Activated T-cell treated with anti-CD3 and anti-CD28 coated beads, Interleukin-2, amount 50 U/mL, for 72 hours (primary cell): ENCODE measurements at places on chromosomes 4 and X. TPM values are rescaled to one million over a fixed set of nuclear protein-coding genes. Genes with fewer than 3 reads are reported as not detected.

GRCh38 chrX:16711893-16712547, 449 bp downstream of the CTPS2 start:
- peaks cover 2% of the 10 kb centered on the region for H3K36me3 ChIP-seq
- DNase-seq = peak; percentile 3
- no peak overlapping the region for H3K27ac ChIP-seq
- H3K4me1 ChIP-seq = peaks cover 12% of the 10 kb centered on the region

GRCh38 chr4:38866973-38867477, 581 bp upstream of the FAM114A1 start:
- H3K4me3 ChIP-seq = peak overlapping the region; percentile 66
- no peaks in the 10 kb centered on the region for H3K36me3 ChIP-seq
- no peak for DNase-seq
- H3K4me1 ChIP-seq = peaks cover 17% of the 10 kb centered on the region
- peaks cover 17% of the 10 kb centered on the region for H3K27me3 ChIP-seq
- H3K27ac ChIP-seq = no peak overlapping the region

GRCh38 chr4:176902710-176903323, 110.1 kb upstream of the VEGFC start:
- H3K4me1 ChIP-seq = peaks cover 8% of the 10 kb centered on the region
- no peak overlapping the region for H3K4me3 ChIP-seq
- no peak for DNase-seq
- H3K27ac ChIP-seq = peak overlapping the region; percentile 70
- no peaks in the 10 kb centered on the region for H3K27me3 ChIP-seq
- no peaks in the 10 kb centered on the region for H3K36me3 ChIP-seq

Gene INTU
- total RNA-seq = 0.12 TPM

DNA sequence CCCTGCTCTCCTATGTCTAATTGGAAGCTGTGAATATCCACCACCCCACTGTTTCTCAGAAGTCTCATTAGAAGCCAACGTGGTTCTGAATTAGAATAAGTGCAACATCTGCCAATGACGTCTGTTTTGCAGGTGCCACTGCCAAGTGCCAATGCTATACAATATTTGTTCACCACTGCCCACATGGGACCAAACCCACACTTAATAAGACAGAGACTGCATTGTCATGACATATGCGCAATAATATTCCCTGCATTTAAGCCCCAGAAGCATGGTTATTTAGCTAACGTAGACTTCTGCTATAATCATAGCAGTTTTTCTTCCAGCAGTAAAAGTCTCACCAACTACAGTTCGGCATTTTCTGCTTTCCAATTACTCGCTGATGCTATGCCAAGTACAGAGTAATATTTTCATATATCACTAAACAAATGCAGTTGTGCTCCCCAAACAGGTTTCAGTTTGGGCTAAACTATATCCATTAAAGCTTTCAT, 262.5 kb upstream of the PCDH18 start:
- H3K4me1 ChIP-seq = no peaks in the 10 kb centered on the region
- no peak for DNase-seq
- H3K27ac ChIP-seq = no peak overlapping the region
- no peaks in the 10 kb centered on the region for H3K27me3 ChIP-seq
- no peak overlapping the region for H3K4me3 ChIP-seq

Gene GYPA
- total RNA-seq = not detected

Gene GCNA
- total RNA-seq = 6.9 TPM

DNA sequence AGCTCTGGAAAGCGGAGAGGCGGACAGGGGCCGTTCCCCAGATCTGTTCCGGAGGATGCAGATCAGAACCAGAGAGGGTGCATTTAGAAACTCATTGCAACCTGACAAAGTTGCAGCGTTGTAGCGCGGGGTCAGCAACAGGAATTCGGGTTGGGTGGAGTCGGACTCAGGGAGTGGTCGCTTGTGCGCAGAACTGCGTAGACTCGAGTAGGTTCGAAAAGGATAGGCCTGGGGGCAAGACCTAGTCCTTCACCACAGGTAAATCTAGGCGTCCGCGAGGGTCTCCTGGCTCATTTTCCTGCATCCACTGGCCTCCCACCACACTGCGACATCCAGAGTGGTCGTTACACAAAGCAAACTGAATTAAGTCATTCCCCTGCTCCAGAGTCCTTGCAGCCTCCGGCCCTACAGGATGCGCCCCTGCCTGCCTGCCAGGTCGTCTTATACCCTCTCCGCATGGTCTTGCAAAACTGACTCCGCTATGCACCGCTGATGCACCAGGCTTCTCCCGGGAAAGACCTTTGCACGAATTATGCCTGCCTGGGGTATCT, 4.7 kb upstream of the ZNF518B start:
- no peak overlapping the region for H3K27ac ChIP-seq
- H3K4me1 ChIP-seq = peaks cover 33% of the 10 kb centered on the region
- peaks cover 5% of the 10 kb centered on the region for H3K36me3 ChIP-seq
- DNase-seq = no peak

DNA sequence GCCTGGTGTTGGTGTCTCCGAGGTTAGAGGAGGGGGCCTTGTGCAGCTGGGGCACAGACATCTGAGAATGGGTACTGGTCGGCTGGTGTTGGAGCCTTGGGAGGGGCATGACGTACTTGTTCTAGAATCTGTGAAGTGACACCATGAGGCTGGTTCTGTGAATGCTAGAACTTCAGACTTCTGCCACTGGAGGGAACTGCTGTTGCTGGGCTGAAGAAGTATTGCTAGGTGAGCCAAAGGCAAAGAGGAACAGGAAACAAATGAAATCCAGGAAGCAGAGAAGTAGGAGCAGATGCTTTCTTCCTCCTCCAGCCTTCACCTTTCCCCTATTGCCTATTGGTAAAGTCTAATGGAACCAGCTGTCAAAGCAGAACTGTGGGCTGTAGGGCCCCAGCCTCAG, 120.9 kb upstream of the DDIT4L start:
- H3K27me3 ChIP-seq = no peaks in the 10 kb centered on the region
- H3K4me1 ChIP-seq = no peaks in the 10 kb centered on the region
- no peak for DNase-seq
- H3K36me3 ChIP-seq = no peaks in the 10 kb centered on the region

Gene COX7B2
- not detected for total RNA-seq

- H3K36me3 ChIP-seq = no peaks in the 10 kb centered on the region
- H3K27me3 ChIP-seq = no peaks in the 10 kb centered on the region
- H3K27ac ChIP-seq = no peak overlapping the region
- H3K4me1 ChIP-seq = no peaks in the 10 kb centered on the region
Observed at GRCh38 chrX:117096528-117096927, 633.8 kb upstream of the CT83 start.

- peaks cover 96% of the 10 kb centered on the region for H3K4me1 ChIP-seq
- peaks cover 29% of the 10 kb centered on the region for H3K36me3 ChIP-seq
- H3K27me3 ChIP-seq = no peaks in the 10 kb centered on the region
- peak overlapping the region; percentile 83 for H3K4me3 ChIP-seq
- H3K27ac ChIP-seq = peak overlapping the region; percentile 91
Observed at GRCh38 chr4:40212674-40213527, 16.1 kb downstream of the RHOH start.

DNA sequence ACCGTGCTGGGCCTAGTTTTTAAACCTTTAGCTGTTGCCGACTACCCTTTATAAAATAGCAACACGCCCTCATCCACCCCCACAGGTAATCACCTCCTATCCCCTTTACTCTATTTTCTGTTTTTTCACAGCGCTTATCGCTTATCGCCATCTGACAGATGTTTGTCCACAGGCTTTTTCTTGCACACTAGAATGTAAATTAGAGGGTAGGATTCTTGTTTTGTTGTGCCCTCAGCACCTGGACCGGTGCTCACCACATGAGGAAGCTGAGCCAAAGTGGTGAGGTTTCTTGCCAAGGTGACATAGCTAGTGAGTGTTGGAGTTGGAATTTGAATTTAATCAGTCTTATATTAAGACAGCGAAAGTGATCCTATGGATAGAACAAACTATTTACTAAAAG, 2.9 kb upstream of the RBBP7 start:
- H3K27ac ChIP-seq = no peak overlapping the region
- peaks cover 20% of the 10 kb centered on the region for H3K4me1 ChIP-seq
- no peak for DNase-seq

Gene DMRTC1
- 0.36 TPM for total RNA-seq

DNA sequence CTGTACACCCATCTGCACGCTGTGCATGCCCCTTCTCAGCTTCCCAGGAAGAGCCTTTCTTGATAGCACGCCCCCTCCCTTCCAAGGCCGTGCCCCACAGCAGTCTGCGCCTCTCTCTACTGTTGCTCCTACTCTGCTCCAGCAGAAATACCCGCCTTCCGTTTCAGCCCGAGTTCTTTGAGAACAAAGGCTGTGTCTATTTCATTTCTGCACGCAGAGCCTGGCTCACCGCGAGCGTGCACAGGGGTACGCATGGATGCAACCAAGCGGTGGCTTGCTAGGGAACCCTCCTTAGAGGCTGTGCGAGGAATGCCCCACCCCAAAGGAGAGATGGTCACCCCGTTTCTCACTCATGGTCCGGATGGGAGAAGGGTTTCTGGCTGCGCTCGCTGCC, 485 bp downstream of the AADAT start:
- peak overlapping the region; percentile 74 for H3K4me3 ChIP-seq
- no peak for DNase-seq
- peaks cover 7% of the 10 kb centered on the region for H3K4me1 ChIP-seq
- no peak overlapping the region for H3K27ac ChIP-seq

- no peaks in the 10 kb centered on the region for H3K36me3 ChIP-seq
- H3K27ac ChIP-seq = no peak overlapping the region
- DNase-seq = no peak
- H3K4me1 ChIP-seq = no peaks in the 10 kb centered on the region
- no peak overlapping the region for H3K4me3 ChIP-seq
Observed at GRCh38 chr4:151048913-151049312, 33.8 kb upstream of the LRBA start.
